ENCODE measurements at places on chromosomes 4 and X.
A peak's percentile ranks its signal among the peaks of the same experiment; 100 is the strongest.

GRCh38 chr4:17721496-17722355 is 59.7 kb downstream of the FAM184B start:
- no peak for DNase-seq

GRCh38 chr4:114076899-114077570 is 97.6 kb upstream of the ARSJ start:
- DNase-seq, result no peak

- no peak for DNase-seq
These were observed 2.0 kb upstream of the TEC start for GRCh38 chr4:48271626-48272025.

- no peak for DNase-seq
These were observed 328.6 kb upstream of the ARX start for GRCh38 chrX:25344161-25344936.

DNA sequence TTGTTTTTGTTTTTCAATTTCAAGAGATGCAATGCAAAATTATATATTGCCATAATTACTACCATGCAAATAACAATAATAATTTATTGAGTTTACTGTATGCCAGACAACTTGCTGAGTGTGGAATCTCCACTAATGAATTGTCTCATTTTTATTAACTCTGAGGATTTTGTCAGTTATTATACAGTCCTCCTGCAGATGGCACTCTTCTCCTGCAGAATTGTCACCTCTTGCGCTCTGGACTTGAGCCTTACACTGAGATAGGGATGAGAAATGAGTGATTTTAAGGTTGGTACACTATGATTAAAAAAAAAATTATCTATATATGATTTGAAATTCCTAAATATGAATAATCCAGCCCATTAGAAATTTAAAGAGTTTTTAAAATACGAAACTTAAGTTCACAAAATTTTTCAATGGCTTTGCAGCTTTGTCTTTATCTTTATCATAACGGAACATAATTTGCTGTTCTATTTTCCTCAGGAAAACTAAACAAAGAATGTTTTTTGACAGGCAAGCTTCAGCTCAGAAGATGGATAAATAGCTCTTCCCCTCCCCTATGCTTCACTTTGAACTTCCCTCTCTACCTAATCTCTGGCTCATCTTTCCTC is 12.7 kb upstream of the PAQR3 start:
- DNase-seq, result peak; percentile 62

DNA sequence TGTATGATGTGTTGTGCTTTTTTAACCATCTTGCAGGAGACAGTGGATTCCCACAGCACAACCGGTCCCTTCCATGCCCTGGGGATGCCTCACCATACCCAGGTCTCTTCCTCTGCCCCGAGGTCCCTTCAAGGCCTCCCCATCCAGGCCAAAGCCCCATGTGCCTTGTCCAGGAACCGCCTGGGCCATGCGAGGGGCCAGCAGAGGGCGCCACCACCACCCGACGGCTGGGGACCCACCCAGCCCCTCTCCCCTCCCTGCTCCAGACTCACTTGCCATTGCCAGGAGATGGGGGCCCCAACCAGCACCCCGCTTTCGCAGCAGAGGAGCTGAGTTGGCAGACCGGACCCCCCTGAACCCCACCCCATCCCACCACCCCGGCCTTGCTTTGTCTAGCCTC is 485.5 kb downstream of the TRAM1L1 start:
- DNase-seq, result no peak

DNA sequence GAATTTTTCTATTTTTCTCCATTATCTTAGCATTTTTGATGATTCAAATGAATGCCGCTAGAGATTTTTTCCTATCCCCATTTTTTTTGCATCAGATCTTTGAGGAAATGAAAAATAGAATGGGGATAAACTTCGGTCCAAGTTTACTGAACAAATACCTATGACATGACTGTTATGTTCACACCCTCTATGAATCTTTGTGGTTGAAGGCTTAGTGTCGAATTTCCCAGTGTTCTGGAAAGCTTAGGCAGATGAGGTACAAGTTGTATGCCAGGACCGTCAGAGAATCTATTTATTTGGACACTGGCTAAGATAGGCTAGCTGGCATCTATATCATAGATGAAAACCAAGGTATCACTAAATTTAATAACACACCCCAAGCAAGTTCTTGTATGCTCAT is 123.4 kb downstream of the SPCS3 start:
- no peak for DNase-seq

DNA sequence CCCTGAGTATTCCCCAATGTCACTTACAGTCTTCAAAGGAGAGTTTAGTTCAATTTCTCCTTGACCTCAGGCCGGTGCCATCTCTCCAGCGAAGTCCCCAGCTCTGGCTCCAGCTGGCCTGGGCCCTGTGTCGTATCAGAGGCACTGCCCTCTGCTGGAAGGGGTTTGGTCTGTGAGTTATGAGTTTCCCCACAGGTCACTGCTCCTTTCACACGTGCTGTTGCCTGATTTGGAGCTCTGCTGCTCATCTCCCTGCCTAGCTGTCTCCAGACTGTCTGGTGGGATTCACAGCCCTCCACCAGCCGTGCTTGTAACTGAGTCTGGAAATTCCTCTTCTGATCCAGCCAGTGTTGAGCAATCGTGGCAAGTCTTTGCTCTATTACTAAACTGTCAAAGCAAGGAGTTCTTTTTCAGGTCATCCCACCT is at the start of gene RAP2C:
RAP2C (minus strand) TSS at position 105 of the 426 bp plus-strand sequence. CDS start 2,179 bp downstream, outside the sequence.
- peak; percentile 68 for DNase-seq

- no peak for DNase-seq
These were observed 12.7 kb upstream of the GTPBP6 start for GRCh38 chrX:331151-331824.

DNA sequence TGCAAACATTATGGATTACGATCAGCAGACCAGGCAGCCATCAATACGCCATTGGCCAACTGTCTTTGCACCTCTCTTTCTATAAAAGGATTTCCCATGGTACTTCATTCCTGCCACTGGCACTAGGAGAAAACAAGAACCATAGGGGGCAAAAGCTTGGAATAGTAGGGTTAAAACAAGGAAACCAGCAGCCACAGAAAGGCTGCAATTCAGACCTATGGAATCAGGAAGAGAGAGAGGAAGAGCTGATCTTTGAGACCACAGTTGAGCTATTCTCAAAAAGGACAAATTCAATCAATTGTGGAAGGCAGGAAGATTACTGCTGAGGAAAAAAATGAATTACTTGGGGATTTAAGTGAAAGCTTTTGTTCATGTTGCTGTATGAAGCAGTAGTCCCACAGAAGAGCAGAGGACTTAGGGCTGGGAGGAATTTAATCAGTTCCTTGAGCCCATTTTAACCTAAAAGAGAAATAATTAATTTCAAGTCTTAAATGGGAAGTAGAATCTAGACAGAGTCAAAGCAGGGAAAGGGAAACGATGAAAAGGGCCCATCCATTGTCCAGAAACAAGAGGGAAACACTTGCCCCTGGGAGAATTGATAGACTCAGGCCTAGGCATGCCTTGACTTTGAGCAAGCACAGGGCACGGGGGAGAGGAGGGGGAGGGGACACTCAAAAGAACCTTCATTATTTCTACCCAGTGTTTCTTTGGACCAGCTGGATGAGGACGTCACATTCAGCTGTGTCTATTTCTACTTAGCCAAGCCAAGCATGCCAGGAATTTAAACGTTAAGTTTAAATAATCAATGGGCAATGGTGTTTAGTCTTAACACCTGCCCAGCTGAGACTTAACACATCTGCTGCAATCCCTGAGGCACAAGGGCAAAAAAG is 50.7 kb downstream of the SCD5 start:
- DNase-seq, result no peak

GRCh38 chr4:133513901-133514300 is 364.8 kb downstream of the PCDH10 start:
- DNase-seq, result no peak

GRCh38 chr4:112693507-112693906 is 56.6 kb downstream of the LARP7 start:
- no peak for DNase-seq

DNA sequence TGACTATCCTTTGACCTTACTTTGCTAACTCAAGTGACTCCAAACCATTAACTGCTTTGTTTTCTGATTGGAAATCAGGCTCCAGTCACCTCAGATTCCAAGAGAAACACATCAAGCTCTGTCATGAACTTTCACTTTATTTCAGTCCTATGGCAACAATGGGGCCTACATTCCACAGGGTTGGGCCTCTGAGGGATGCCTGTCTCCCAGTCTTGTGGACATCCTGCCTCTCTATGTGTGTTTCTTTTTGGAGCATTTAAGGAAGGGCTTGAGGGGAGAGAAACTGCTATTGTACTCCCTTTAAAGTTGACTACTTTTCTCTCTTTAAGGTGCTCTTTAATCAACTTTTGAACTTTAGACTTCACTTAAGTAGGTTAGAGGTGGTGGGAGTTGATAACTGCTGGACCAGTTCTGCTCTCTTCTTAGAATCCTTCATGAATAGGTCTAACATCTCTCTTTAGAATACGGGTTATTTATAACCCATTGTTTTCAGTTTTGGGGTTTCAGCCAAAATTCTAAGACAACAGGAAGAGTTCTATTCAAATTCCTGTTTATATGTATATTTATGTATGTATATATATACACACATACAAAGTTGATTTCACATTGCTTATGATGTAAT is 274.3 kb upstream of the NR3C2 start:
- DNase-seq, result no peak

GRCh38 chr4:26992657-26993361 is 132.2 kb downstream of the STIM2 start:
- peak; percentile 17 for DNase-seq

DNA sequence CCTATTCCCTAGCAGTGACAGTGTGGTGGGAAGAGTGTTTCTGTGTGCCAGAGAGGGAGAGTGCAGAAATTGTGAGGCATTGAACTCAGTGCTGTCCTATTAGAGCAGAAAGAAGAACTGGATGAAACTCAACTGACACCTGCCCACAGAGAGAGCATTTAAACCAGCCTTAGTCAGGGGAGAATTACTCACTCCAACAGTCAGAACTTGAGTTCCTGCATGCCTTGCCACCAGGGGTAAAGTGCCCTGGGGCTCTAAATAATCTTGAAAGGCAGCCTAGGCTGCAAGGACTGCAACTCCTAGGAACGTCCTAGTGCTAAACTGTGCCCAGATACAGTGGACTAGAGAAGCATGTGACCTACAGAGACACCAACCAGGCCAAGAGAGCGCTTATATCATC is 12.8 kb downstream of the CYSLTR1 start:
- no peak for DNase-seq

DNA sequence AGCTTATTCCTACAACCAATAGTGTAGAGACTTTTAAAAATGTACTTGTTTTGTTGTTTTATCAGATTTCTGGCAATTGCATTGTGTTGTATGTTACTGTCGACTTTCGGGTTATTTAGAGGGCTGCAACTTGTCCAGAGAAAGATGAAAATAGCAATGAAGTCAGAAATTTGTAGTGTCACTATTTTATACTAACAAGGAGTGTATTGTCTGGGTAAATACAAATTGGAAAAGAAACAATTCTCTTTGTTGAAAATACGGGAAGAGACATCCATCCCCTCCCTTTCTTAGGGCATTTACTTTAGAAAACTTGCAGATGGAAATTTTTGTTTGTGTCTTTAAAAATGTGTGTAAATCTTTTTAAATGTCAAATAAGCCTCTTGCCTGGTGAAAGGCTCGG is 792.0 kb downstream of the PCDH18 start:
- DNase-seq, result no peak

DNA sequence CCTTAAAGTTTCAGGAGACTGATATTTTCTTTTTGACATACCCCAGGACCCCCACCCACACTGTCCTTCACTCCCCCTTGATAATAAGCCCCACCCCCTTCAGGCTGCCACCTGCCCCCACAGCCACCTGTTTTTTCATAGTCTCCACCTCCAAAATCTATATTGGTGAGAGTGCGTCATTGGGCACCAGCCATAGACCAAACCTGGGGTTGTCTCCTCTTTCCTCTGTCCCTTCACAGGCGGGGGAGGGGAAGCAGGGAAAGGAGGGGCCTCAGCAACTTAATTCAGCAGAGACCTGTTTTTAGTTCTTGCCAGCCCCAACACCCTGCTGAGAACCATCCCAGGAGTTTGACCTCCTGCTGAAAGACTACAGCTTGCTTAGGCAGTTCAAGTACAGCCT is 1.1 kb downstream of the ARHGAP36 start:
- DNase-seq, result no peak

DNA sequence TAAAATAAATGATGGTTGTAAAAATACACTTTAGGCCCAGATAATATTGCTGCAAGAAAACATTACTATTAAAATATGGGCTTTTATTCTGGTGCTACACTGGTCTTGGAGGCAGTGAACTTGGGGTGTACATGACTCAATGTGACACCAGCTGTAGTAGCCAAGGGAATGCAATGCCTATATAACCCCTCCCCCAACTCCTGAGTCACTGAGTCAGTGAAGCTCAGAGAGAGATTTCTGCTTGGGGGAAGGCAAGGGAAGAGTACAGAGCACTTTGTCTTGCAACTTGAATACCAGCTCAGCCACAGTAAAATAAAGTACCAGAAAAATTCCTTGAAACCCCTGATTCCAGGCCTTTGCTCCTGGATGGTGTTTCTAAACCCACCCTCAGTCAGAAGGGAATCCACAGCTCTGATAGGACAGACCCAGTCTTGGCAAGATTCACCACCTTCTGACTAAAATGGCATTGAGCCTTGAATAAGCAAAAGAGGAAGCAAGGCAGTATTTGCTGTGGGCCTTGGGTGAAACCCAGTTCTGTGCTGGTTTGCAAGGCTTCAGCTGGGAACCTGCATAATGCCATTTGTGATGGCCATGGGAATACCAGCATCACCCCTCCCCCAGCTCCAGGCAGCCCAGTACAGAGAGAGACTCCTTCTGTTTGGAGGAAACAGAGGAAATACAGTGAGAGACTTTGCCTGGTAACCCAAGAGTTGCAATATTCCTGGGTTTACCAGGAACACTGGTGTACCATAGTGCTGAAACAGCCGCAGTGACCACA is 209.9 kb downstream of the IQCM start:
- DNase-seq, result no peak

DNA sequence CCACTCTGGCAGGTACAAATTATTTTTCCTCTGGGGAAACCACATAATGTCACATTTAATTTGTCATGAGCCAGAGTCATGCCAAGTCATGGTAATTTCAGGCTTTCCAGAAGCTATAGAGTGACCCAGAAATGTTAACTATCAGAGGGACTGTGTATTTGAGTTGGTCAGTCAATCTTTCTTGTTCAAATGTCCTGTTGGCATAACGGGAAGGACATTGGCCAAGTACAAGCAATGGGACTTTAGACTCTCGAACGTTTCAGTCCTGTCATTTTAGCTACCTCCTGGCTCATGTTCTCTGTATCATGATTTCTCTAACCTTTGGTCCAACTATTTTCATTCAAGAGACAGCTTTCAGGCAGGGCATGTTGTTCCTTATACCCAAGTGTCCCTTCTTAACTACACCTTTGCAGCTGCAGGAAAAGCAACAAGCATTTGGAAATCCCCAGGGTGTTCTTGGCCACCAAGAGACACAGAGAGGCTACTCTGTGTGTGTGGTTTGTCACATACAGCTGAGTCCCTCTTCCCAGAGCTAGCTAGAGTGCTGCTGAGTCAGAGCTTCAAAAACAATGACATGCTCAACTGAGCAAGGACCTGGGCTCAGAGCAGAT is 142.6 kb downstream of the EGF start:
- DNase-seq, result no peak

DNA sequence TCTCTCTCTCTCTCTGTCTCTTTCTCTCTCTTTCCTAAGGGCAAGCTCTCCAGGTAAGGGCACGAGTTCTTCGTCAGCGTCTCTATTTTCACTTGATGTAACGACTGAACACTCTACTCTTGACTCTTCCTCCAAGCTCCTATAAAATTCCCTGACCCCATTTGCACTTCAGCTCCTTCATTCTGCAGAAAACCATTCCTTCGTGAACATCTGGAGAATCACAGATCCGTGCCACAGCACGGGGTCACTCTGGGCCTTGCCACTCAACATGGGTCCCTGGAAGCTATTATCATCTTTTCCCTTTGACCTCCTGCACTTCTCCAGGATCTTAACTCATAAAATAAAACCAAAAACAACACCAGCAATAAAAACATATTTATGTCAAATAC is 112.0 kb upstream of the LNX1 start:
- no peak for DNase-seq
